Activated CD4-positive, alpha-beta T cell treated with anti-CD3 and anti-CD28 coated beads, Interleukin-2, amount 10 ng/mL, durations not matched to agents 24 days and 14 days (primary cell): ENCODE measurements at places on chromosomes 4 and X. TPM values are rescaled to one million over a fixed set of nuclear protein-coding genes. Genes with fewer than 3 reads are reported as not detected.

GRCh38 chr4:139200506-139200905 is 23.5 kb upstream of the ELF2 start:
- H3K36me3 ChIP-seq = no peaks in the 10 kb centered on the region
- no peak for DNase-seq
- no peaks in the 10 kb centered on the region for H3K4me1 ChIP-seq
- peaks cover 36% of the 10 kb centered on the region for H3K27me3 ChIP-seq
- H3K4me3 ChIP-seq = no peak overlapping the region

DNA sequence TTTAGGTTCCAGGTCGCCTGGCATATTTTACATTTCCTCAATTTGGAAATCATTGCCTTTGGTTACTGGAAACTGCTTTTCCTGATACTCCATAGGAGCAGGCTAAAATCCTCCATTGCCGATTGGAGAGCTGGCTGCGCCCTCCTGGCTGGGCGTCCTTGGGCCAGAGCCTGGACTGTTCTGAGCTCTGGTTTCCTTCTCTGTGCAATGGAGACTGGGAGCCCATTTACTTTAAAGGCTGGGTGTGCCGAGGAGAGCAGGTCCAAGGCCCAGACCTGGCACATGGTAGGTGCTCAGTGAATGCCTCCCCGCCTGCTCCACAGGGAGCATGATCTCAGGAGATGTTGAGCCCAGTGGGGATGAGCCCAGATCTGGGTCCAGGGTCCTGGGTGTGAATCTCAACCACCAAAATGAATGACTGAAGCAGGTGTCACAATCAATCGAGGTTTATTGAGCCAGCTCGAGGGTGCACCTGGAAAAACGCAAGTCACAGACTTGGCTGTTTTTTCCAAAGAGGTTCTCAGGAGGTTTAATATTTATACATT is 50.0 kb downstream of the EVC start:
- H3K4me1 ChIP-seq = peaks cover 5% of the 10 kb centered on the region
- H3K27me3 ChIP-seq = no peaks in the 10 kb centered on the region
- no peaks in the 10 kb centered on the region for H3K36me3 ChIP-seq
- no peak for DNase-seq
- H3K27ac ChIP-seq = no peak overlapping the region
- H3K4me3 ChIP-seq = no peak overlapping the region

DNA sequence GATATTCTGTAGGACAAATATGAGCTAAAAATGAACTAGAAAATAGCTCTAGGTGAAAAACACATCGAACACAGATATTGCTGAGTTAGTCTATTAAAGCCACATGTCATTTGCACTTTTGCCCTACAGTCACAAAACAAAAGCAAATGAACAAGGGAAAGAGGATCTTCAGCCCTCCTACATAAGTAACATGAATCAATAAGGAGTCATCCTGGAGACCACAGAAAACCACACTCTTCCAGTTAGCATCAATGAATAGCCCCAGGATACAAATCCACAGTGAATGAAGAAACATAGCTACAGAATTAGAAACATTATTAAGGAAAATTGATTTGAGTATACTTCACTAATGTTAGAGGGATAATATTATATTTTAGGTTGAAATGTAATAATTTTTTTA is 311.4 kb downstream of the MAPK10 start:
- no peak for DNase-seq
- H3K4me1 ChIP-seq = no peaks in the 10 kb centered on the region
- H3K4me3 ChIP-seq = no peak overlapping the region
- H3K27ac ChIP-seq = no peak overlapping the region

DNA sequence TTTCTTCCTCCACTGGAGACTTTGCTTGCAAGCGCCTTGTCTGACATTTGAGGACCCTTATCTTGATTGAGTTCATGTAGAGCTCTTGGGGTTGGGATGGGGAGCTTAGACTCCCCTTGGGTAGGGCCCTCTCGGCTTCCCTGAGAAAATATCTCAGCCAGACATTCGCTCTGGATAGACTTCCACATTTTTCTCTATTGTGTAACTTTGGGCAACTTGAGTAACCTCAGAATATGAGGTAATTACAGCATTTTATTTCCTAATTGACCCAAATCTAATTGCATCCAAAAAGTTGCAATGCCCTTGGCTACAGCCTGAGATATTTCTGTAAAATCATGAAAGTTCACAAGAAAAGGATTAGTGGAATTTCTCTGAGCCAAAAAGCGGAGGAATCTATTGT is 102.8 kb upstream of the MXRA5 start:
- no peaks in the 10 kb centered on the region for H3K4me1 ChIP-seq
- H3K36me3 ChIP-seq = no peaks in the 10 kb centered on the region
- DNase-seq = no peak
- no peak overlapping the region for H3K27ac ChIP-seq

The SMIM31 gene
- total RNA-seq = not detected in 2 replicates
